ENCODE measurements at places on chromosomes 5 and 9.

GRCh38 chr5:143921525-143922311 is 109.8 kb downstream of the HMHB1 start:
- no peak for DNase-seq

DNA sequence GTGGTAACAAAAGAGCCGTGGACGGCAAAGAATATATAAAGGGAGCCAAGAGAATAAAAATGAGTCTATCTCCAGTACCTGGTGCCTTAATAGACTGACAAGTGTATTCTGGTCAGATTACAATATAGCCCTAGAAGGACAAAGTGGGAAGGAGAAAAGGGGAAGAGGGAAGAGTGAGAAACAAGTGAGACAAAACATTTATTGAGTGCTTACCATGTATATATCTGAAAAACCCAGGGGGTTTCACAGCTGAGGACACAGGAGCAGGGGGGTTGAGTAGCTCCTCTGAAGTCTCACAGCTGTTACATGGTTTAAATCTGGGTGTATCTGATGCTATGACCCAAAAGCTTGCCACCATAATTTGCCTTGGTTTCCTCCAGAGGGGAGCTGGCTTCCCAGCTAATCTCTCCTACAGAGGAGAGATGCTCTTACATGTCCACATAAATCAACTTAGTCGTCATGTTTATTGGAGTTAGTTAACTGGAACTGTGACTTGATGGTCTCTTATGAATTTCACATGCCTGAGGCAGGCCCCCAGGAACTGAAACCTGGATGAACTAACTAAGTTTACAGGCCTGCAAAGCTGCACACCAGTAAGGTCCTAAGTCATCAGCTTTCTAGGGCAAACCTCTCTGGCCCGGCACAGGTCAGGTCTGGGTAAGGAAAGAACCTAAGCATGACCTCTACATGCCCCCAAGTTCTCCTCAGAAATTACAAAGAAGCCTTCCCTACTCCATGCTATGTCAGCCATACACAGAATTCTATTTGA is 15.5 kb downstream of the SIL1 start:
- no peak for DNase-seq

- DNase-seq: no peak
Observed at GRCh38 chr9:109121232-109121796, 1.6 kb upstream of the TMEM245 start.

- no peak for DNase-seq
Observed at GRCh38 chr5:153223376-153223775, 267.1 kb upstream of the GRIA1 start.

DNA sequence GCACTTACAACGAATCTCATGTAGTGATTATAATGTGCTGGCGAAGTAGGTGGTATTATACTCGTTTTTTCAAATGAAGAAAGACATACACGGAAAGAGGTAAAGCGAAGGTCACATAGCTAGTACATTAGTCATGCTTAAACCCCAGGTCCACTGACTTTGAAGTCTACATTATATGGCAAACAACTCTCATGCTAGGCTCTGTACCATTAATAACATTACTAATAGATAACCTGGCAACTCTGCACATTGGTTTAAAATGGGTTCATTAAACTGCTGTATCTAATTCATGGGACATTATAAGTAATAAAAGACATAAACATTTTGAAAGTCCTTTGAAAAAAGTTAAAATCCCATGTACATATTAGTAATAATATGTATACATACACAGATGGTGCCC is 21.2 kb downstream of the FYB1 start:
- DNase-seq: no peak

DNA sequence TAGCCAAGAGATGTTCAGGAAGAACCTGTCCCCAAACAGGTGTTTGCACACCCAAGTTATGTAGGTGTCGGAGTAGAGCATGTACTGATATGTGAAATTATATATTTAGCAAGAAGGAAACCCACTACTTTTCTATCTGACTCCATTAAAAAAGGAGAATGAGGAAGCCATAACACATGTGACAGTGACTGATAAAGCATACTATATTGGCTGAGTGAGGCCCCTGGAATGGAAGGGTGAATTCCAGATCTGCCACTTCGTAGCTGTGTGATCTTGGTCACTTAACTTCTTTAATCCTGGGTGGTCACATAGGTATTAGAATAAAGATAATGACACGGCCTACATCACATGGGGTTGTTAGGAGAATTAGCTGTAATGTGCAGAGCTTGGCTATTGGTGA is 116.0 kb upstream of the MAN2A1 start:
- DNase-seq: no peak

DNA sequence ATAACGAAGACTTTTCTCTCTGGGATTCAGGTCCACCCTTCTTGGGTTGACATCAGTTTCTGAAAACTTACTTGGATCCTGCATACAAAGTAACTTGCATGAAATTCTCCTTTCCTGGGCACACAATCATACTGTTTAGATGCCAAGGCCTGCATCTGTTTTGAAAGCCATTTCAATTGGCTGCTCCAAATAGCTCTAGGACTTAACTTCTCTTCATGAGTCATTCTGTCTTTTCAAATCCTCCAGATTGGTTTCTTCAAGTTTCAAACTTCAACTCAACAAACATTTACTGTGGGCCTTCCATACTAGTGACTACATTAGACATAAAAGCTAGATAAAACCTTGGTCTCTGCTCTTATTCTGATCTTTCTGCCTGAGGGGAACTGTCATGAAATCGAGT is 54.8 kb upstream of the HMHB1 start:
- DNase-seq: no peak

All from activated naive CD8-positive, alpha-beta T cell treated with anti-CD3 and anti-CD28 coated beads for 36 hours (primary cell).